ENCODE measurements at places on chromosomes 2 and 18. TPM values are rescaled to one million over a fixed set of nuclear protein-coding genes. Genes with fewer than 3 reads are reported as not detected.

The TUBA3E gene
- not detected for total RNA-seq

The ALK gene
- total RNA-seq = not detected

The FOXD4L1 gene
- total RNA-seq = 0.19 TPM

The COL3A1 gene
- total RNA-seq = 1,261 TPM

The GPAT2 gene
- total RNA-seq = 7.6 TPM

The CFAP221 gene
- under 0.01 TPM for total RNA-seq

The HRH4 gene
- under 0.01 TPM for total RNA-seq

The DYSF gene
- total RNA-seq = 5.6 TPM

The MARCO gene
- not detected for total RNA-seq

The DSG4 gene
- not detected for total RNA-seq

The TDRD15 gene
- not detected for total RNA-seq

The CNGA3 gene
- total RNA-seq = not detected

The B3GNT7 gene
- under 0.01 TPM for total RNA-seq

The AMER3 gene
- not detected for total RNA-seq

All from regular cardiac myocyte (primary cell).